Anterior cingulate cortex (tissue), 58 donors: ENCODE measurements at places on chromosomes 7 and 10.

GRCh38 chr10:100730725-100731406 is 14.5 kb upstream of the PAX2 start:
- DNase-seq: no peak

GRCh38 chr10:63522995-63523394 is 1.8 kb downstream of the REEP3 start:
- no peak for DNase-seq

DNA sequence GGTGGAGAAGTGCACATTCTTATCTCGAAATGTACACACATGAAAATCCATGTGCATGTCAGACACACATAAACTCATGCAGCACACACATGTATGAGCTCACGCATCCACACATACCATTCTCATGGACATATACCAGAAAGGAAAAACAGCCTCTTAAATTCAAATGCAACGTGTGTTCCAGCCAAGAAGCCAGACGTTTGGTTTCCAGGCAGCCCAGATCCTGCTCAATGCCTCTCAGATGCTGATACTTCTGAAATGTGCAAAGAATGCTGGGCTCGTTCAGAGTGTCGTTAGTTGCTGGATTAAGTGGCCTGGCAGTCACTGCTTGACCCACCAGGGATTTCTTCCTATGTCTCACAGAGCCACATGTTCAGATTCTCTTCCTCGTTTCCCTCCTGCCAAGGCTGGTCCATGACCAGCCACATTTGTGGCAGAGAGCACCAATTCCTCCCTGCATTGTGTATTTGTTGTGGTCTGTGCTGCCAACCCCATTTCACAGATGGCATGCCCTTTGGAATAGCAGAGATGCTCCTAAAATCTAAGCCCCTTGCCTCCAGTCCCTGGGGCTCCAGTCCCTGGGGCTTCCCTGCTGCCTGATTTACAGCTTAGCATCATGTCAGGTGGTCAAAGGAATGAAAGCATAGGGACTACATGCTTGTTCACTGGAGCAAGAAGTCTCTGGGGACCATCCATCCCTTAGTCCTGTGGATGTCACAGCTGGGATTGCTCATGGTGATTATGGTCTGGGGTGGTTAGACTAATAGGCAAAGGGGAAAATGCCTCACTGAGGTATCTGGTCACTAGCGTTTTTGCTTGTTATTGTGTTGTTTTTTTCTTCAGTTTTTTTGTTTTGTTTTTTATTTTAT is 426.6 kb downstream of the PLXNA4 start:
- DNase-seq: no peak

DNA sequence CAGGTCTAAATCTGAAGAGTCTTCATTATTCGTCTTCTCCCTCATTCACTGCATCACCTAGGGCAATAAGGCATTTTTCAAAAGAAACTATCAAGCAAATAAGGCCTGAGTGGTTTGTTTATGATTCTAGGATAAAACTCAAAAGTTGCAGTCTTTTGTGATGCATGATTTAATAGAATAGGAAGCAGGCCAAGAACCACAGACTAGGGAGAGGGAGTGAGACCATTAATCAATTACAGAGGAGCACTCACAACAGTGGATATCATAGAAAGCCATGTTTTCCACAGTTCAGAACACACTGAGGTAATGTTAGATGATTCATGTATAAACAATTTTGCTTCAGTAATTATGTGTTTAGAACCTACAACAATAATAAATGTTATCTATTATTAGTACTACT is 87.8 kb upstream of the LRRTM3 start:
- no peak for DNase-seq

- DNase-seq: no peak
Observed at GRCh38 chr10:96609510-96609909, 22.7 kb upstream of the TM9SF3 start.

GRCh38 chr7:46558482-46559193 is 637.6 kb upstream of the IGFBP3 start:
- DNase-seq: no peak

GRCh38 chr10:60267802-60268201 is 121.9 kb downstream of the ANK3 start:
- no peak for DNase-seq

DNA sequence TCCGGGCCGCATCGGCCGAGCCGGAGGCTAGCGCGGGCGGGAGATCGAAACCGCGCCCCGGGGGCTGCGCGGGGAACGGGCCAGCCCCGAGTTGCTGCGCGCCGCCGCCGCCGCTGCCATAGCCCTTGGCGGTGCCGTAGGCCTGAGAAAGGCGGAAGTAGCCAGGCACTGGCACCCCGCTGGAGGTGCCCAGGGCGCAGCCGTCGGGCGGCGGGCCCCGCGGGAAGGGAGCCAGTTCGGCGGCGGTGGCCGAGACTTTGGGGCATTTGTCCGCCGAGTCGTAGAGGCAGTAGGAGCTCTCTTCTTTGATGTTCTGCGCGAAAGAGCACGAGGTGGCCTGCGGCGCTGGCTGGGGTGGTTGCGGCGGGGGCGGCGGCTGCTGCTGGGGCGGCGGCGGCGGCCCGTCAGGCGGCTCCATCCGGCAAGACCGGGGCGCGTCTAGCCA is 587 bp downstream of the HOXA10 start:
- no peak for DNase-seq

DNA sequence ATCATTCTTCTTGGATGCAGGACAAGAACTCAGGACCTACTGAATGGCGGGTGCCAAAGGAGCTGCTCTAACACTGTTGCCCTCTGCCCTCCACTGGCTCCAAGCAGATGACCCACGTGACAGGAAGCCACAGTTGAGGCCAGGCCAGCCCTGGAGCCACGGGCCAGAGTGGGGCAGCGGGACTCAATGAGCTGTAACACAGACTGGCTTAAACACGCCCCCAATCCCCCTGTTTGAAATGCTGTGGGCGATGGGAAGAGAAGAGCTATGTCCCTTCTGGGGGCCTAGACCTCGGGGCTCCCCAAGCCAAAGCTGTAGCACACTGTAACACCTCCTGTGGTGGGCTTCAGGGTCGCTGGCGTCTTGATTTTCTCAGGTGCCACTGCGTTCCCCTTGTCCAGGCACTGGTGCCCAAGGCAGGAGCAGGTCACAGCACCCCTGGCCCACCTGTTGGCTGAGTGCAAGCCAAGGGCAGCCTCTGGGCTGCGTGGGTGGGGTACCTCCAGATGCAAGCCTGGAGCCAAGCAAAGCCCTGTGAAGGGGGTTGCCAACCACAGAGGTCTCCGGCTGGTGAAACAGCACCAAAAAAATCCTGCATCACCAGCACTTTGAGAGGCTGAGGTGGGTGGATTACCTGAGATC is 18.6 kb upstream of the ZMIZ2 start:
- no peak for DNase-seq

- no peak for DNase-seq
Observed at GRCh38 chr7:50166997-50167965, 74.2 kb upstream of the ZPBP start.

GRCh38 chr7:124263232-124263827 is 230.5 kb upstream of the TMEM229A start:
- DNase-seq: no peak

DNA sequence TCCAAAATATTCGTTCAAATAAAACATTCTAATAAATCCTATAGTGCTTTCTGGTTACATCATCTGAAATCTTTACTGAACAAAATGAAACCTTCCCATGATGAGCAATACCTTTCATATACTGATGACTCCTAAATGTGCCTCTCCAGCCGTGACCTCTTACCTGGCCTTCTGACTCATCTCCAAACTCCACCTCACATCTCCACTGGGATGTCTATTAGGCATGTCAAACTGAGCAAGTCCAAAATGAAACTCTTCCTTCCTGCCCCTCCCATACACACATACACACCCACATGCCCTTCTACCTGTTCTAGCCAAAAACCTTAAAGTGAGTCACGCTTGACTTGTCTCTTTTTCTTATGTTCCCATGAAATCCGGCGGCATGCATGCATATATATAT is 22.9 kb downstream of the GSAP start:
- DNase-seq: no peak

DNA sequence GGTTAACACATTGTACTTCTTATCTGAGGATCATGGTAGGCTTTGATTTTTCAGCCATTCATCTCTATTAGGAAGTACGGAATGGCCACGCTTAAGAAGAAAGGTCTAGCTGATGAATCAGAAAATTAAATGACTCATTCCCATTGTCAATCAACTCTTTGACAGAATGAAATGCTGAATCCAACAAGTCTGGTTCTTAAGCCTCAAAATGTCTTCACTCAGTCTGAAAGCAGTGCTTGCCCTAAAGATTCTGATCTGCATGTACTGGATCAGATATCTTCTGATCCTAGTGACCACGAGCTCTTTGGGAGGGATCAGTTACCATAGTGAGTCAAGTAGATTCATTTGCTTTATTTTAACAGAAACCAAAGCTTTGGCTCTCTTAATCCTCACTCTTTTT is 5.7 kb upstream of the CELF2 start:
- DNase-seq: no peak

- DNase-seq: peak; percentile 64
Observed at GRCh38 chr10:113520690-113521474, 32.0 kb upstream of the HABP2 start.

DNA sequence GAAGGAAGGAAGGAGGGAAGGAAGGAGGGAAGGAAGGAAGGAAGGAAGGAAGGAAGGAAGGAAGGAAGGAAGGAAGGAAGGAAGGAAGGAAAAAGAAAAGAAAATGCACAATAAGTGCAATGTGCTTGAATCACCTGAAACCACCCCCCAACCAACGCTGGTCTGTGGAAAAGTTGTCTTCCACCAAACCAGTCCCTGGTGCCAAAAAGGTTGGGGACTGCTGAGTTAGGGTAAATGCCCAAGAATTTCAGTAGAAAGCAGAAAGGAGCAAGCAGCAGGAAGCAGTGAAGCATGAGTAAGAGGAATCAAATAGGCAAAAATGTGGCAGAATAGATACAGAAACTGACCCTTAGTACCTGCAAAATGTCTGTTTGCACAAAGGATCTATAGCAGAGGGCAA is 137.2 kb downstream of the JCAD start:
- DNase-seq: no peak

- DNase-seq: no peak
Observed at GRCh38 chr10:3955955-3956617, 171.1 kb upstream of the KLF6 start.

GRCh38 chr10:12158111-12158510 is 28.6 kb downstream of the SEC61A2 start:
- no peak for DNase-seq

DNA sequence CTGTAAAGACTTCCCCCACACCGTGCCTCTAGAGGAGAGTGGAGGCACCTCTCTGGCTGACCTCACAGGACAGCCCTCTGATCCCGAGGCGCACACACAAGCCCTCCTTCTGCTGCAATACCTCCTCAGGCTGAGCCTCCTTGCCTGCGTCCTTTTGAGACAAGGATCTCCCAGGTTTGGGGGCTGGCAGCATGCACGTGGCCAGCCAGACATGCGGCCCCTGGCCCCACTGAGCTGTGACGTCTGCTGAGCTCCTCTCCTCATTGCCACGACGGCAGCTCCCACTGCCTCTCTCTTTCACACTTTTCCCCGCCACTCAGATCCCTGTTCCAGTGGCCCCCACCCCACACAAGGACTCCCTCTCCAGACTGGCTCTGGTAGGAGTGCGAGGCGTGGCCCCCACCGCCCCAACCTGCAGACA is 12.2 kb upstream of the DNAAF5 start:
- DNase-seq: no peak

- DNase-seq: no peak
Observed at GRCh38 chr7:47597379-47597778, 15.5 kb upstream of the TNS3 start.

DNA sequence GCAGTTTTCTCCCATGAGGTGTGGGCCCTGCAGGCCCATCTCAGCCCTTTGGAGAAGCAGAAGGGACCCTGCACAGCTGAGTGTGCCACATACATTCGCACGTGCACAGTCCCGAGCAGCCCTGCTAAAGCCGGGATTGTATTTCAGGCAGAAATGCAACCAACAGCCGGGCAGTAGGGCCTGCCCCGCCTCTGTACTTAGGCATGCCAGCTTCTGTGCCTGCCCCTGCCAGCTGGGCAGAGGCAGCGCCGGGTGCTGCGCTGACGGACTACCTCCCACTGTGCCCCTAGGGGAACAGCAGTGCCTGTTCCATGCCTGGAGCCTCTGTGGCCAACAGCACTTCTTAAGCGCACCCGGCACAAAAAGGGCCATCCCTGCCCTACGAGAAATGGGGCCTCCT is 170.3 kb downstream of the NEURL1 start:
- DNase-seq: peak; percentile 49

DNA sequence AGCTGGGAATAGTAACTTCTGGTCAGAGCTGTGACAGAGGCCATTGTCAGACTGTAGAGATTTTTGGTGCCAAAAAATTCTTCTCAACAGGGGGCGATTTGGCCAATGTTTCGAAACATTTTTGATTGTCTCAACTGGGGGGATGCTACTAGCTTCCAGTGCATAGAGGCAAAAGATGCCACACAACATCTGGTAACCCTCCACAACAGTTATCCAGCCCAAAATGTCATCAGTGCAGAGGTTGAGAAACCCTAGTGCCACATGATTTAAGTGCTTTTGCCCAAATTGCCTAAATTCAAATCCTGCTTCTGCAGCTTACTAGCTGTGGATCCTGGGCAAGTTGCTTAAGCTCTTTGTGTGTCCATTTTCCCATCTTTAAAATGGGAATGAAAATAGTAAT is 71.9 kb downstream of the FZD1 start:
- DNase-seq: no peak

- no peak for DNase-seq
Observed at GRCh38 chr7:41491308-41491707, 211.6 kb downstream of the INHBA start.

- no peak for DNase-seq
Observed at GRCh38 chr10:3978761-3979160, 193.8 kb upstream of the KLF6 start.

GRCh38 chr7:67463983-67464382 is 467.4 kb downstream of the TYW1 start:
- no peak for DNase-seq

DNA sequence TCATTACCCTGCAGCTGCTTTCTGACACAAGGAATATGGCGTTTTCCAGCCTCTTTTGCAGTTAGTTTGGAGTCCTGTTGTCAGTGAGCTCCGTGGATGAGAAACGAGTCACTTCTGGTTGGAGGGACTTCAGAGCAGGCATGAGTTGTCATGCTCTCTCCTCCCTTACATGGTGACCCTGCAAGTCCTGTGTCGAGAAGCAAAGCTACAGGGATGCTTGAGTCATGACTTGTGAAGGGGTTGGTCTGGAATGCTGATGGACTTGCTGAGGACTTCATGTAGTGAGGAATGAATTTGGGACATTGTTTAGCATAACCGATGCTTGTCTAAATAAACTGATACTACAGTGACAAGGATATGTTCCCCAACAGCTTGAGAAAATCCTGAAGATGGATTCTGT is 108.8 kb downstream of the ADCYAP1R1 start:
- no peak for DNase-seq

- DNase-seq: no peak
Observed at GRCh38 chr7:81482600-81483186, 287.2 kb downstream of the HGF start.
